ENCODE measurements at places on chromosomes 4 and X.

GRCh38 chrX:17495052-17495451 is 120.1 kb downstream of the NHS start:
- no peak for DNase-seq

GRCh38 chrX:40966213-40966820 is 118.9 kb upstream of the USP9X start:
- no peak for DNase-seq

DNA sequence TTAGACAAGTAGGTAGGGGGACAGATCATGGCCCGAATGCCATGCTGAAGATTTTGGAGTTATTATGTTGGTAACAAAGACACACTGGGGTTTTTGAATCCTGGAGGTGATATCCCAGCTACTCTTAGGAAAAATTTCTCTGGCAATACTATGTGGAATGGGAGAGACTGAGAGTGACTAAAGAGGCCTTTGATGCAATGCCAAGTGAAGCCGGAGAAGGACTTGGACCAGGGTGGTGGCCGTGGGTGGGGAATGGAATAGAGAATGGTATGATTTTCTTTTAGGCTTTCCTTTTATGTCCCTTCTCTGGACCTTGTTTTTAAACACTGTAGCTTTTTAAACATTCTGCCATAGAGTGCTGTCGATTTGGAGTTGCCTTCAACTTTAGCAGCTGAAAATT is 141.6 kb downstream of the DCLK2 start:
- DNase-seq: no peak

DNA sequence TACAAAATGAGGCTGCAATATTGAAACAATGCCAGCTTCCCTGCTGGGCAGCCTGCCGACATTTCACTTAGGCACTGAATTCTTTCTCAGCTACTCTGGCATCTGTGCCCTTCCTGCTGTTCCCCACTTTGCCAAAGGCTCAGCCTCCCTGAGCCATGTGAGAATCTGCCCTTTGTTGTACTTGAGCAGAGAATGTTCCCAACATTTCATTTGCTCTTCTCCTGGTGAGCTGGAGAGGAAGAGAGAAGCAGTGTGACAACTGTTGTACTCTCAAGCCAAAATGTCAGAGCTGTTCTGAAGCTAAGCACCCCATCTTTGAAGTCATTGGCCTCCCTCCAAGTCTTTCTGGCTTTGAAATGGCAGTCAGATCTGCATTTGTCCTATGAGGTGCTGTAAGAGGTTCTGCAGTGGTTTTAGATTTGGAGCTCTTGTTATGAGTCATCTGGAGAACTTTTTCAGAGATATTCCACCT is 32.5 kb downstream of the LANCL3 start:
- DNase-seq: no peak

DNA sequence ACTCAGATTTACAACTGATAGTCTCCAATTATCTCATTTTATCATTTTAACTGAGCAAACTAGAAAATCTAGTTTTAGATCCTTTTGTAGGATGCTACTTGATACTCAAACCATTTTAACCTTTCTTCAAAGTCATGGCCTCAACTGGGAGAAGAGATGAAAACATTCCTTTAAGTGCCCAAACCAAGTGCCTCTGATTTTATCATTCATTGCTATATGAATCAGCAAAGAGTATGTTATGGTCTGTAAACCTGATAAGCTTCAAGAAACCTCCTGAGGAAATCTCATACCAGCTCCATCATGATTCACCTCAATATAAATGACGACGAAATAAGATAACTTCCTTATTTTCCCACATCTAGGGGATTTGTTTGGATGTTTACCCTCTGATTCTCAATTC is 119.9 kb downstream of the FAM13A start:
- DNase-seq: no peak

- DNase-seq: no peak
These were observed 156.6 kb downstream of the FAM13A start for GRCh38 chr4:88900432-88900831.

GRCh38 chr4:23355258-23355657 is 534.6 kb downstream of the PPARGC1A start:
- no peak for DNase-seq

DNA sequence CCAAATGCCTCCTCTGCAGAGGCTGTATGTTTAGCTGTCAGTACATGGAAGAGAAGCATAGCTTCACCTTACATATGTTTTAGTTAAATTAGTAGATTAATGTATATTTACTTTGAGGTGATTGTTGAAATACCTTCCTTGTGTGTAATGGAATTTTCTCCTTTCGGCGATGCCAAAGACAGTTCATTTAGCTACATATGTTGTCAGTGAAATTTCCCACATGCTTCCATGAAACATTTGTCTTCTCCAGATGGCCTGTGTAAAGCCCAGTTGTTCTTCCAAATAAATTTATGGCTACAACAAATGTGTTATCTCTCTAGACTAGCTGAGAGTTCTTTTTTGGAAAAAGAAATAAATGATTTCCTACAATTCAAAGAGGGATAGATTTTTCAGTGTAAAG is 95.2 kb downstream of the GPAT3 start:
- DNase-seq: no peak
